Sigmoid colon (tissue), 7 donors: ENCODE measurements at places on chromosomes 4 and X.

DNA sequence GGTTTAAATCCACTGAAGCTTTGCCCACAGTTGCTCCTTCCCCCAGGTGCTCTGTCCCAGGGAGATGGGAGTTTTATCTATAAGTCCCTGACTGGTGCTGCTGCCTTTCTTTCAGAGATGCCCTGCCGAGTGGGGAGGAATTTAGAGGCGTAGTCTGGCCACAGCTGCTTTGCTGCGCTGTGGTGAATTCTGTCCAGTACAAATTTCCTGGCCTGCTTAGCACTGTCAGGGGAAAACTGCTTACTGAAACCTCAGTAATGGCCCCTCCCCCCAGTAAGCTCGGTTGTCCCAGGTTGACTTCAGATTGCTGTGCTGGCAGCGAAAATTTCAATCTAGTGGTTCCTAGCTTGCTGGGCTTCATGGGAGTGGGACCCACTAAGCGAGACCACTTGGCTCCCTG lies 40.1 kb downstream of the UGT2B17 start:
- DNase-seq, result no peak

DNA sequence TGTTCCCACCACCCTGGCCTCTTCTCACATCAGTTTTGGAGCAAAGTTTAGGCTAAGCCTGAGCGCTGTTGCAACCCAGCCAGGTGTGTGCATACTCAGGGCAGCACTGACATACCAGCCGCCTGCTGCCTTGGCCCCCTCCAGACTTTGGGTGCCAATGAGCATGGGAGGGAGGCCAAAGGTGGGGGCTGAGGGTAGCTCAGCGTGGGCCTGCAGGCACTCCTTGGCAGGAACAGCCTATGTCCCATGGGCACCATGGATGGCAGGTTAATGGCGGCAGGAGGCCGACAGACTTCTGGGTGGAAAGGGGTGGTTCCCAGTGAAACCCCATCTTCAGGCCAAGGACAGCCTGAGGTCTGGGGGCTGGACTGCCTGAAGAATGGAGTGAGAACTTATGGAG lies 462.2 kb downstream of the ADGRL3 start:
- DNase-seq, result no peak

GRCh38 chr4:143288171-143288570 lies 48.5 kb upstream of the GAB1 start:
- no peak for DNase-seq

DNA sequence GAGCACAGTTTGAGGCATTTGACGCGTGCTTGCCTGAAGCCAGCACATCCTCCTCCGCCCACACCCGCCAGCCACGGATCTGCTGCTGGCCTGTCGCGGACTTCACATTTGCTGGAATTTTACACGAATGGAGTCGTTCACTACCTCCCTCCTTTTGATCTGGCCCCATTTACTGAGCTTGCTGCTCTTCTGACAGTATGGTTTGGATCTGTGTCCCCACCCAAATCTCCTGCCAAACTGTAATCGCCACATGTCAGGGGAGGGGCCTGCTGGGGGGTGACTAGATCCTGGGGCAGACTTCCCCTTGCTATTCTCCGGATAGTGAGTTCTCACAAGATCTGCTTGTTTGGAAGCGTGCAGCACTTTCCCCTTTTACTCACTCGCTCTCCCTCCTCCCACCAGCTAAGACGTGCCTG lies 19.9 kb upstream of the CPLX1 start:
- DNase-seq, result no peak

DNA sequence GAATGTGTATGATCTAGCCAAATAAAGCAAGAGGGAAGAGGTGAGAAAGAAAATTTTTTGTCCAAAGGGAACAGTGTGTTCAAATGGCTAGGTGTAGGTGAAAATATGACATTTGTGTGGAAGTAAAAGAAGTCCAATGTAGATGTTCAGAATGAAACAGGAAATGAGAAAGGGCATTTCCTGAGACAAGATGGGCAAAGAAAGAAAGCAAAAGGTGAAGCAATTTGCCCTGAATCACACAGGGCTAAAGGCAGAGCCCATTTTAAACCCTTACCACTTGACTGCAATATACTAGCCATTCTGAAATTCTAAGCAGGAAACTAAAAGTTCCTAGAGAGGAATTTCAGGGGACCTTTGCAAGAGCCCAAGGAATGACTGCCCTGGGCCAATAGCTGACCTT lies 36.0 kb downstream of the CLOCK start:
- DNase-seq, result no peak
